MM.1S (cell line): ENCODE measurements at places on chromosomes 4 and X.

DNA sequence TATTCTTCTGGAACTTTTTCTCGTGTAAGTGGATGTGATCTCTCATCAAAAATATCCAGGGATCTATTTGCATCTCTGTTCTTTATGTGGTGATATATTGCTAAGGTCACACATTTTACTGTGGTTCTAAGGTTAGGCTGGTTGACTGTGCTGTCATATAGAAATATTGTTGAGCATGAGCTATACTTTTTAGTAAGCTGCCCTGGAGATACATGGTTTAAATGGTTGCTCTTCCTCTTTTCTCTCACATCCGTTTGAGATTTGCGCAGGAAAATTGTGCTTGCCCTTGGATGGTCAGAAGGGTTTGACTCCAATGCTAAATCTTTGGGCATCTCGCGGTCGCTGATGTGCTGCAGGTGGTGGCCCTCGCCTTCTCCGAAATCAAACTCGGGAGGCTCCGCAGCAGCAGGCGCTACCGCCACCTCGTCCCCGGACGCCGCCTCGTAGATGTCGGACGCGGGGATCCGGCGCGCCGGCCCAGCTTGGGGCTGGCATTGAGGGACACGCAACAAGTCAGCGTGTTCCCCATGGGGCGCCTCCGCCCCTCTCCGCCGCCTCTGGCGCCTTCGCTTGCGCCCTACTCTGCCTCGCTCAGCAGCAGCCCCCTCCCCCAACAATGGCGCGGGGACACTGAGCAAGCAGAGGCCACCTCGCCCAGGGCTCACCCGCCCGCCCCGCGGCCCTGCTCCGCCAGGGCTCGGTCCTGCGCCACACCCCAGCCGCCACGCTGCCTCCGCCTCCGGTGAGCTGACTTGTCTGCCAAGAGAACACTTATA lies 154.5 kb downstream of the MSN start:
- DNase-seq = no peak

DNA sequence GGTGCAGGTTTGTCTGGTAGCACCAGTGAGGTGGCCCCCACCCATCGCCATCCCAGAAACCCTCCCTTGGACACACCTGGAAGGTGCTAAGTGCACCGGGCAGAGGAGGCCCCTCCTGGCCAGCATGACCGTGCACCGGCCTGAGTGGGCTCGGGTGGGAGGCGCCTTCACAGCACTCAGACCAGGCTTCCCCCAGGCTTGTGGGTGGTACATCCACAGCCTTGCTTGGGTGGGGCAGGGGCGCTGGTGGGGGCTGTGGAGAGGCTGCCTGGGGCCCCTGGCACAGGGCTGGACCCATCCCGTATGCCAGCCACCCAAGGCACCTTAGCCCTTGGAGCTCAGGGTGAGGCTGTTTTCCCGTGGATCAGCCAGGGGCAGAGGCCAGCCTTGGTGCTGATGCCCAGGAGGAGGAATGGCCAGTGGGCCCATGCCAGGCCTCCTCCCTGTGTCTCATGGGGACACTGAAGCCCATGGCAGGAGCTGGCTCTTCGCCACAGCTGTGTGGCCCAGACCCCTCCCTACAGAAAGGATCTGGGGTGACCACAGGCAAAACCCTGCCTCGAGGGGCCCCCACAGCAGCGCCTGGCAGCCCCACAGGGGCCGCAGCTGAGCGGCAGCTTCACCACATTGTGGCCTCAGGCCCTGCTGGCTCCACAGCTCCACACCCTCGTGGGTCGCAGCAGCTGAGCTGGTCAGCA lies 21.4 kb downstream of the NKX1-1 start:
- no peak for DNase-seq

GRCh38 chr4:112329672-112330375 lies 32.7 kb downstream of the ALPK1 start:
- no peak for DNase-seq

DNA sequence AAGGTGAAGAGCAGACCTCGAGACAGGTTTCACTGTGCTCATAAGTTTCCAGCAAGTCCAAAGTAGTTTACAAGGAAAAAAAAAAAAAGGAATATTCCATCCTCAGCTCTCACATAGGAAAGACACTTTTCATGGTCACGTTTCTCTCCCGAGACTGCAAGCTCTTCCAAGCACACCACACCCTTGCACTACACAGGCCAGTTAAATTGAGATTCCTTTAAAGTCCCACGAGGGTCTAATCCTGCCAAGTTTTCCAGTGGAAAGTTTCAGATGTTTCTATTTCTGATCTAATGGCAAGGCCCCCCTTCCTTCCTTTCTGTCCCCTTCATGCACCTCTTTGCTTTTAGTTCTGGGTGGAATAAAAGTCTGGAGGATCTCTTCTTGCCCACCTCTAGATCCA lies 67.9 kb upstream of the PCDH19 start:
- no peak for DNase-seq

- no peak for DNase-seq
These were observed 607.1 kb upstream of the DIPK2B start for GRCh38 chrX:45807572-45808425.

GRCh38 chr4:141142423-141142822 lies 9.2 kb upstream of the RNF150 start:
- peak; percentile 69 for DNase-seq

DNA sequence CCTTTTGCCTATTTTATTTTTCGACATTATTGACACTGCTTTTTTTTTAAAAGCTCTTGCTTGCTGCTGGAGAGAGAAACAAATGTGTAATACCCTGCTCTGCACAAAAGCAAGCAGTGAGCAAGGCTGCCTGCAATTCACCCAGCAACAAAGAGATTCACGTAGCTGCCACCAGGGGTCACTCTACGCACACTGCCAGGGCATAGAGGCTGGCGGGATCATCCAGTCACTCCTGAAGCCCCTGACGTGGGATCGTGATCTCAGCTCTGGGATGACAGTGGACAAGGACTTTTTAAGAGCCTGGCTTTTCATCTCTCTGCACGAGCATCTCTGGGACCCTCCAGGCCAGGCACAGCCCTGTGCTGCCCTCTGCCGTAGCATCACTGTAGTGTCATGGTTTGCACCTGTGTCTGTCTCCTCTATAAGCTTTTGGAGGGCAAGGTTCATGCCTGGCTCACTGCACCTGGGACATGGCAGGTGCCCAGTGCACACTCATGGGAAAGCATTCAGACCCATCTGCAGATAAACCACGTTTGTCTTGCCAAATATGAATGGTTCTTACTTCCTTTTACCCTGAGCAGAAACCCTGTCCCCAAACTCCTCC lies 19.8 kb downstream of the C4orf50 start:
- peak; percentile 62 for DNase-seq

GRCh38 chr4:67909905-67910584 lies 26.2 kb upstream of the TMPRSS11D start:
- peak; percentile 14 for DNase-seq
